Small intestine (tissue), 16 donors: ENCODE measurements at places on chromosomes 11 and 22. TPM values are rescaled to one million over a fixed set of nuclear protein-coding genes. Genes with fewer than 3 reads are reported as not detected.

MICAL2 gene
- polyA plus RNA-seq = 22.2 TPM

STARD10 gene
- polyA plus RNA-seq = 331 TPM

GTSE1 gene
- 0.27 TPM for polyA plus RNA-seq

GRIK4 gene
- polyA plus RNA-seq = 0.15 TPM

ALG8 gene
- polyA plus RNA-seq = 10.0 TPM

TRIM49 gene
- polyA plus RNA-seq = not detected

MAJIN gene
- not detected for polyA plus RNA-seq

PNPLA3 gene
- polyA plus RNA-seq = 4.0 TPM

CCND1 gene
- polyA plus RNA-seq = 6.7 TPM

RASGRP2 gene
- 4.6 TPM for polyA plus RNA-seq

OR4A16 gene
- not detected for polyA plus RNA-seq

SLC35E4 gene
- 0.74 TPM for polyA plus RNA-seq

RIBC2 gene
- 1.9 TPM for polyA plus RNA-seq

HBD gene
- polyA plus RNA-seq = not detected

- DNase-seq = no peak
- no peak overlapping the region for H3K27ac ChIP-seq
- no peaks in the 10 kb centered on the region for H3K36me3 ChIP-seq
- no peaks in the 10 kb centered on the region for H3K27me3 ChIP-seq
These were observed 8.9 kb downstream of the RDX start for GRCh38 chr11:110287537-110287936.

- no peaks in the 10 kb centered on the region for H3K36me3 ChIP-seq
- H3K4me3 ChIP-seq = no peak overlapping the region
- H3K27ac ChIP-seq = no peak overlapping the region
These were observed 520.8 kb upstream of the KIRREL3 start for GRCh38 chr11:127521413-127521812.

- H3K27ac ChIP-seq = peak overlapping the region; percentile 68
- H3K4me1 ChIP-seq = peaks cover 3% of the 10 kb centered on the region
These were observed 8.4 kb downstream of the FAM118A start for GRCh38 chr22:45318168-45318557.

DNA sequence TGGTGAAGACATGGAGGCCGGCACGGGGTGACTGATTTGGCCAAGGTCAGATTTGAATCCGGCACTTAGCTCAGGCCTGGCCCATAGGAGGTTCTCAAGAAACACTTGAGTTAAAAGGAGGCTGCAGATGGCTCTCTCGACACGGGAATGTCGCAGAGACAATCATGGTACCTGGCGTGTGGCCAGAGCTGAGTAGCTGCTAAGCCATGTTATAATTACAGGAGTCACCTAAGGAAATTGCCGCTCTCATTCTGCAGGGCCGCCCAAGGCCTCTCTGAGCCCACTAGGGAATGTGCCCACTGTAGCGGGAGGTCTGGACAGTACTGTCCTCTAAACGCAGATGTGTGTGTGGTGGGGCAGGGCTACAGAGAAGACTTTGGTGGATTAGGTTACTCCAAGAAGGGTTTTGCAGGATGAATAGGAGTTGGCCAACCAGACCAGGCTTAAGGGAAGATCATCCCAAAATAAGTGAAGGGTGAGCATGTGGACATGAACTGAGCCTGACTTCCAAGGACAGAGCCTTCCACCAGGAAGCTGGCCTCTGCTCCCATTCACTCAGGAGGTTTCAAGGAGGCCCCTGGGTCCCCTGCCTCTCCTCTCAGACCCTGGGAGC lies 19.3 kb upstream of the PRR5 start:
- no peaks in the 10 kb centered on the region for H3K27me3 ChIP-seq
- no peak overlapping the region for H3K27ac ChIP-seq
- no peak for DNase-seq
- H3K4me3 ChIP-seq = no peak overlapping the region
- H3K36me3 ChIP-seq = no peaks in the 10 kb centered on the region
- peaks cover 2% of the 10 kb centered on the region for H3K4me1 ChIP-seq

- DNase-seq = no peak
- H3K27me3 ChIP-seq = no peaks in the 10 kb centered on the region
- no peaks in the 10 kb centered on the region for H3K36me3 ChIP-seq
- no peak overlapping the region for H3K27ac ChIP-seq
- H3K4me3 ChIP-seq = no peak overlapping the region
These were observed 44.9 kb downstream of the SCUBE1 start for GRCh38 chr22:43298062-43298801.

- H3K4me3 ChIP-seq = no peak overlapping the region
- H3K4me1 ChIP-seq = peaks cover 6% of the 10 kb centered on the region
- H3K27me3 ChIP-seq = no peaks in the 10 kb centered on the region
- no peak for DNase-seq
These were observed 7.3 kb upstream of the EHF start for GRCh38 chr11:34613552-34614056.

DNA sequence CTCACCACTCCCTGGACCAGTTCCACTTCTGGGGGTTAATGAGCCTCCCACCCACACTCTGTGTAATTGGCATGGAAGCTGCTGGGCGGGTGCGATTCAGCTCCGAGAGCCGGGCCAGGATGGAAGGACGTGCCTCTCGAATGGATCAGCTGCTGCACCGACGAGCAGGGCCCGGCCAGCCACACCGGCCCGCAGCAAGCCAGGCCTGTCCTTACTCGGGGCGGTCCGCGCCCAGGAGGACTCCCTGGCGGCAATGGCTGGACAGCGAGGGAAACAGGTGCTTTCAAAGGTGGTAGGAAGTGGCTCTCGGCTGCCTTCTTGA lies 4.3 kb upstream of the SHISAL1 start:
- no peak overlapping the region for H3K27ac ChIP-seq
- H3K27me3 ChIP-seq = no peaks in the 10 kb centered on the region
- no peak overlapping the region for H3K4me3 ChIP-seq
- H3K36me3 ChIP-seq = no peaks in the 10 kb centered on the region
- H3K4me1 ChIP-seq = no peaks in the 10 kb centered on the region
- no peak for DNase-seq

DNA sequence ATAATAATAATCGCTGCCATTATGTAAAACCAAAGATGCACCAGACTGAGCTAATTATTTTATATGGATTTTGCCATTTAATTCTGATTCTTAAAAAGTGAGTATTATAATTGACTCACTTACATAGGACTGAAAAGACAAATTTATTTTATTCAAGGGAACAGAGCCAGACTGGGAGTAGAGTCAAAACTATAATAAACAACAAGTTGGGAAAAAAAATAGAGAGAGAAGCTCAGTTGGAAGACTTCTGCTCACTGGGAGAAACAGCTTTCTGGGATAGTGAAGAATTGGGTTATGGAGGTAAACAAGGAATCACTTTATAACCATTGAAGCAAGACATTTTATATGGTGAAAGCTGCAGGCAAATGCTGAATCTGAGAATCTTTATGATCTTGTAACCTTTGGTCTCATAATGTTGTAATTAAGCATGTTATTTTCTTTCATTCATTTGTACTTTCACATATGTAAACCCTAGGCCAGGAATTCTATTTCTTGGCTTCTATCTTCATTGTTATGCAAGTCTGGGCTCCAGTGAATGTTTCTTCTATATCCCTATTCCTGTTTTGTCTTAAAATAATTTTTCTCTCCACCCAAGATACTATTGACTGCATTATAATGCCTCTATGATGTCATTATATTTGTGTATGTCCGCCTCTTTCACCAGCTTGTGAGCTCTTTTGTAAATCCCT lies 725.3 kb upstream of the CCDC179 start:
- no peaks in the 10 kb centered on the region for H3K4me1 ChIP-seq
- DNase-seq = peak; percentile 24
- no peak overlapping the region for H3K27ac ChIP-seq
- no peak overlapping the region for H3K4me3 ChIP-seq

GRCh38 chr11:47152953-47153950 lies 23.4 kb downstream of the ARFGAP2 start:
- H3K4me3 ChIP-seq = no peak overlapping the region
- peaks cover 7% of the 10 kb centered on the region for H3K4me1 ChIP-seq
- H3K36me3 ChIP-seq = no peaks in the 10 kb centered on the region

DNA sequence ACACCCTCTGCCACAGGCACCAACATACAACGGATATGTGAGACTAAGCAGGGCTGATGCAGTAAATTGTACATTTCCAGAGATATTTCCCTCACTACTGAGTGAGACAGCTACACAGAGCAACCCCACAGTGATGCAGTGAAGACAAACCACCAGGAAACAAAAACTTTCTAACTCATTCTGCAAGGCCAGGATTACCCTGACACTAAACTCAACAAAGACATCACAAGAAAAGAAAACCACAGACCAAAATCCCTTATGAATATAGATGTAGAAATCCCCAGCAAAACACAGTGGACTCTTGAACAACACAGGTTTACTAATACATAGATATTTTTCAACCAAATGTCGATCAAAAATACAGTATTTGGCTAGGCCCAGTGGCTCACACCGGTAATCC lies 1.5 kb upstream of the SLC7A4 start:
- peaks cover 5% of the 10 kb centered on the region for H3K27me3 ChIP-seq
- H3K4me3 ChIP-seq = no peak overlapping the region
- DNase-seq = no peak
- H3K27ac ChIP-seq = no peak overlapping the region
- H3K36me3 ChIP-seq = peaks cover 20% of the 10 kb centered on the region
- no peaks in the 10 kb centered on the region for H3K4me1 ChIP-seq

DNA sequence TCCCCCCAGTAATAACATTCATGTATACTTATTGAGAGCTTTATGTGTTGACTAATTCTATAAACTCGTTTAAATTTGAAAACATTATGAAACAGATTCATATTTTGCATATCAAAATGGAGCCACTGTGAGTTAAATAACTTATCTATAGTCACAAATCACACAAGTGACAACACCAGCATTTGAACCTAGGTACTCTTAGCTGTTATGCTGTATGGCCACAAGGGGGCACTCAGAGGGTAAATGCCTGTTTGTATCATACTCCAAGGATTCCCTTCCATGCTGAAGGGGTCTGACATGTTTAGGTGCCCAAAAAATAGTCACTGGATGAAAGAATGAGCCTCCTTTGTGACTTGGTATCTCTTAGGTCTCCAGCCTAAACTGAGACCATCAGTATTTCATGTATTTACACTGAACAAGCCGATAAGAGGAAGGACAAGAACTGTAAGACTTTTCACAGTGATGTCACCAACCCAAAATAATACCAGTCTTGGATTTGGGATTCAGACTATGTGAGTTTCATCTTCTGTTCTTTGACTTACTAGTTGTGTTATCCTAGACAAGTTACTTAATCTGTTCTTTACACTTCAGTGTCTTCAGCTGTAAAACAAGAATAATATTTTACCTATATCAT lies 12.2 kb upstream of the OR52D1 start:
- no peak overlapping the region for H3K4me3 ChIP-seq
- DNase-seq = peak; percentile 59
- H3K36me3 ChIP-seq = no peaks in the 10 kb centered on the region
- no peaks in the 10 kb centered on the region for H3K27me3 ChIP-seq

DNA sequence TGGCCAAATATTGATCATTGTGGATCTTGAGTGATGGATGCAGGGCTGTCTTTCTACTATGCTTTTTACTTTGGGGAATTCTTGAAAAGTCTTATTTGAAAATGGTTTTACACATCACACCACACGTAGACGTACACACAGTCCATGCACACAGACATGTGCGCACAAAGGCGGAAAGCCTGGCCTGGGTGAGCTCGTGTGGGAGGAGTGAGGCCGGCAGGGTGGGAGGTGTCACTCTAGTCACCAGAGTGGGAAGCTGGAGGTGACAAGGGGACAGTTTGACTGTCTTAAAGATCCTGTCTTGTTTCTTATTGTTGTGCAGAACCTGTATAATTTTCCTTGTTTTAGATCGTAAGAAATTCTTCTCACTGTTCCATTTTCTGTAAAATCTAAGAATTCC lies 326.9 kb downstream of the TBC1D22A start:
- no peak overlapping the region for H3K4me3 ChIP-seq
- no peak for DNase-seq
- no peaks in the 10 kb centered on the region for H3K36me3 ChIP-seq
- no peaks in the 10 kb centered on the region for H3K27me3 ChIP-seq
- H3K27ac ChIP-seq = no peak overlapping the region

GRCh38 chr11:7657306-7658025 lies 15.8 kb downstream of the CYB5R2 start:
- H3K27me3 ChIP-seq = no peaks in the 10 kb centered on the region
- peak; percentile 81 for DNase-seq
- H3K4me3 ChIP-seq = no peak overlapping the region

- H3K27ac ChIP-seq = no peak overlapping the region
- H3K27me3 ChIP-seq = no peaks in the 10 kb centered on the region
These were observed 24.7 kb downstream of the PACSIN2 start for GRCh38 chr22:42990131-42990838.

DNA sequence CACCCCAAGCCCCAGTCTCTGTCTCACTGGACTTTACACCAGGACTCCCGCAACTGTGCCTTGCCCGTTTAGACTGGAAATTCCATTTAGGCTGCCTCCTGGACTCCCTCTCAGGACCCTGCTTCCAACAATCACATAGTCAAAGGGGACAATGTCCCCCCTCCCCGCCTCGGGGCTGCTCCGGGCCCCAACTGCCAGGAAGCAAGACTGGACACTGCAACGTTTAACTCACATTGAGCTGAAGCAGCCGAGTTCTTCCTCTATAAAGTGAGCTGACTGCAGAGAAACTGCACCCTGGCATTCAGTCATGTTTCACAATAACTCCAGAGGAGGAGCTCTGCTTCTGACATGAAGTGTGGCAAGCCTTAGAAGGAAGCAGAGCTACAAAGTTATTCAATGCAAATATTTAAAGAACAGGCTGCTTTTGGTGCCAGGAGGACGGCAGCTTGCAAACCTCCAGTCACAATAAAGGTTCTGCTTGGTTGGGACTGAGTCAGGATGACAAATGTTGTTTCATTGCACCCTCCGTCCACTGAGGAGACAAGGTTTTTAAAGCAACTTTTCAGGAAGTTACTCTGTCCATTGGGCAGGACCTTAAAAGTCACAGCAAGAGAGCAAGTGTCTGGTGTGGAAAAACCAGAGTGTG lies 19.9 kb downstream of the PACSIN2 start:
- no peaks in the 10 kb centered on the region for H3K36me3 ChIP-seq
- peaks cover 24% of the 10 kb centered on the region for H3K4me1 ChIP-seq
- H3K27me3 ChIP-seq = no peaks in the 10 kb centered on the region
- DNase-seq = peak; percentile 92

- H3K4me3 ChIP-seq = no peak overlapping the region
- no peaks in the 10 kb centered on the region for H3K27me3 ChIP-seq
- no peak for DNase-seq
- peaks cover 9% of the 10 kb centered on the region for H3K36me3 ChIP-seq
- H3K27ac ChIP-seq = no peak overlapping the region
These were observed 24.3 kb downstream of the SLC25A18 start for GRCh38 chr22:17587629-17588028.

- H3K27ac ChIP-seq = no peak overlapping the region
- no peak overlapping the region for H3K4me3 ChIP-seq
- peaks cover 36% of the 10 kb centered on the region for H3K4me1 ChIP-seq
- DNase-seq = no peak
- H3K36me3 ChIP-seq = peaks cover 22% of the 10 kb centered on the region
These were observed 62.2 kb downstream of the BCR start for GRCh38 chr22:23242473-23243001.

DNA sequence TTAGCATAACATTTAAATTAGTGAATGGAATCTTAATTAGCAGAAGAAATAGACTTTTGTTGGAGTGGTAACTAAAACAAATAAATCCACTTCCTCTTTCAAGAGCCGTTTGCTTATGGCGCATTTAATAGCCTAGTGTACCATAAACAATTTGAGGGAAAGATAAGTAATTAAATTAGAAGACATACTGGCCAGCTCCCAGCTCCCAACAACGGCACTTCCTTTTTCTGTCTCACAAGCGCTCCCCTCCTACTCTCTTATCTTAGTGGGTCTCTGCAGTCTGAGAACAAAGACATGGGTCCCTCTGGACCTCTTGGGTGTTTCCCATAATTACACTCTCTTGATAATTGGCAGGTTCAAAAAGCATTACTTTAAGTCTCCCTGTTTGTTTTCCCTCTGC lies 146.0 kb downstream of the OPCML start:
- no peak overlapping the region for H3K4me3 ChIP-seq
- no peaks in the 10 kb centered on the region for H3K36me3 ChIP-seq
- DNase-seq = peak; percentile 62
- no peak overlapping the region for H3K27ac ChIP-seq
- H3K27me3 ChIP-seq = no peaks in the 10 kb centered on the region
